ENCODE measurements at places on chromosomes 6 and 20.

- DNase-seq = no peak
These were observed 766 bp upstream of the TINAG start for GRCh38 chr6:54307439-54307910.

GRCh38 chr20:62739581-62740285, 31.1 kb downstream of the NTSR1 start:
- no peak for DNase-seq

DNA sequence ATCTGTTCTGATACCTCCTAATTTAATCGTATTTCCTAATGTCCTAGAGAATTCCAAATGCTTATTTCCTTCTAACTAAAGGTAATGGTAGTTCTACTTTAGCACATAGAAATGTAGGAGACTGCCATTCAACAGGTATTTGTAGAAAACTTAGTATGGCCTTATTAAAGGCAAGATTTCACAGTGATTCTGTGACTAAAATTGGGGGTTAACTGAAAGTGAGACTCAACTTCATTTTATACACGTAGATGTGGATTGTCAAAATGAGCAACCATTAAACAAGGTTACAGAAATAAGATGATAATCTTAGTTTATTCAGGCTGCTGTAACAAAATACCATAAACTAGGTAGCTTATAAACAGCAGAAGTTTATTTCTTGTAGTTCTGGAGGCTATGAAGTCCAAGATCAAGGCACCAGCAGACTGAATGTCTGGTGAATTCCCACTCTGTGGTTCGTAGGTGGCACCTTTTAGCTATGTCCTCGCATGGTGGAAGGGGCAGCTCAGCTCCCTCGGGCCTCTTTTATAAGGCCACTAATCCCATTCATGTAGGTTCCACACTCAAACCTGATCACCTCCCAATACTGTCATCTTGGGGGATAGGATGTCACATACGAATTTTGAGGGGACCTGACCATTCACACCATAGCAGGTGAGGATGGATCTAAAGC, 38.7 kb downstream of the TAB2 start:
- no peak for DNase-seq

GRCh38 chr6:38322138-38322537, 317.6 kb downstream of the BTBD9 start:
- DNase-seq = no peak

- DNase-seq = no peak
These were observed 28.7 kb downstream of the LAMA4 start for GRCh38 chr6:112225691-112226090.

DNA sequence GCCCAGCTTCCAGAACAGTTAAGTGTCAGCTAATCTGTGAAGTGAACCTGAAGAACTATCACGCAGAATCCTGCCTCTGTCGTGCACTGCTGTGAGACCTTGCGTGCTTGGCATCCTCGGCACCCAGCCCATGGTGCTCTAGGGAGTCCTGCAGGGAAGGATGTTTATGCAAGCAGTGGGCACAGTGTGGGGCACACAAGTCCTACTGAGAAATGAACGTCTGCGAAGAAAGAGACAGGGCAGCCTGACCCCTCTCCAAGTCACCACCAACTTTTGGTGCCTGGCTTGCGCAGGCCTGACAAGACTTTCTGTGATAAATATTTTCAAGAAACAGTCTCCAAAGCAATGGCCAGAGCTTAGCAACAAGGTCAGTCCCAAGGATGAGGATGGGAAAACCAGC, 68.0 kb downstream of the MYH7B start:
- DNase-seq = no peak

DNA sequence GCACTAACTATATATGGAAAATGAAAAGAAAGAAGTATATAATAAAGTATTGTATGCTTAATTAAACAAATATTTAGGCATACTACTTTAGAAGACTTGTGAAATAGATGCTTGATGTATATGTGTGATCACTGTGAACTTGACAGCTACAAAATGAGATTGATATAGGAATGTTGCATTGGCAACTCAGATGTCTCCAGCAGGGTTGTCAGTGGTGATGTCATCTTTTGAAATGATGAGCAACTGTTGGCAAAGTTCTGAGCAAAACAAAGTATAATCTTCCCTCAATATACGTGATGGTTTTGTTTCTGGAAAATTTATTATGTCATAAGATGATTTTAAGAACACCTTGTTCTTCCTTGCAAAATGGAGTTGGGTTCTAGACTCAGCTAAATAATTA, 133.8 kb downstream of the ARID1B start:
- DNase-seq = no peak

- no peak for DNase-seq
These were observed 88.5 kb downstream of the PSMG4 start for GRCh38 chr6:3347247-3347646.

GRCh38 chr6:98641949-98642719, 192.2 kb upstream of the POU3F2 start:
- peak; percentile 31 for DNase-seq

DNA sequence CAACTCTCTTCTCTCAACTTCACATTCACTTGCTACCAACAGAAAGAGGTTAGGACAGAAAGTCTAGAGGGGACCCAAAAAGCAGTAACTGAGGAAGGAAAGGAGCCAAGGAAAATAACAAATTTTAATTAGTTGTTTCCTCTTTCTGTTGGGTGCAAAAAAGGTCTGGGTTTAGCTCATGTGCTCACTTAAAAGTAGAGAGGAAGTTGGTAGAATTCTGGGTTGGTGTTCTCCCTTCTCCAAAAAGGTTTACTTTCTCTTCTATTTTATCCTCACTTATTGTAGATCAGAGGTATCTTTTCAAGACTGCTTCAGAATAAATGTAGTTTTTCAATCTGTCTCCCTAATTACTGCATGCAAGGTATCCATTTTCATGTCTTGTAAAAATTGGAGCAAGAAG, 42.8 kb downstream of the MAP3K7 start:
- no peak for DNase-seq

- DNase-seq = peak; percentile 26
These were observed 648 bp downstream of the COL19A1 start for GRCh38 chr6:69866770-69867638.

DNA sequence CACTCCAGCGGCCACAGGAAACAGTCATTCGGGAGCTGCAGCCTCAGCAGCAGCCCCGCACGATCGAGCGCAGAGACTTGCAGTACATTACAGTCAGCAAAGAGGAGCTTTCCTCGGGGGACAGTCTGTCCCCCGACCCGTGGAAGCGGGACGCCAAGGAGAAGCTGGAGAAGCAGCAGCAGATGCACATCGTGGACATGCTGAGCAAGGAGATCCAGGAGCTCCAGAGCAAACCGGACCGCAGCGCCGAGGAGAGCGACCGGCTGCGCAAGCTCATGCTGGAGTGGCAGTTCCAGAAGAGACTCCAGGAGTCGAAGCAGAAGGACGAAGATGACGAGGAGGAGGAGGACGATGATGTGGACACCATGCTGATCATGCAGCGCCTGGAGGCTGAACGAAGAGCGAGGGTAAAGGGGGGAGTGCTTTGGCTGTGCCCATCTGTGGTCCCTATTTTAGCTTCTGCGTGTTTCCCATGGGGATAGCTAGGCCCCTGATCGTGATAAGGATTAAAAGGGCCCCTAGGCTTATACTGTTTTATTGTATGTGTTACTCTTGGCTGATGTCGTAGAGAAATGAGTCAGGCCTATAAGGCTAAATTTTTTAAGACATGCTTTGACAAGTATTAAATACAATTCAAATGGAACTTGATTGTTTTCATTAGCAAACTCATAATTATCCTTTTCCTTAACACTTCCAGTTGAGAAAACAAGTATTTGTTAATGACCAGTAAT, 45.5 kb upstream of the KIF25 start:
- no peak for DNase-seq

- DNase-seq = no peak
These were observed 67.4 kb downstream of the MOXD1 start for GRCh38 chr6:132333639-132334520.

DNA sequence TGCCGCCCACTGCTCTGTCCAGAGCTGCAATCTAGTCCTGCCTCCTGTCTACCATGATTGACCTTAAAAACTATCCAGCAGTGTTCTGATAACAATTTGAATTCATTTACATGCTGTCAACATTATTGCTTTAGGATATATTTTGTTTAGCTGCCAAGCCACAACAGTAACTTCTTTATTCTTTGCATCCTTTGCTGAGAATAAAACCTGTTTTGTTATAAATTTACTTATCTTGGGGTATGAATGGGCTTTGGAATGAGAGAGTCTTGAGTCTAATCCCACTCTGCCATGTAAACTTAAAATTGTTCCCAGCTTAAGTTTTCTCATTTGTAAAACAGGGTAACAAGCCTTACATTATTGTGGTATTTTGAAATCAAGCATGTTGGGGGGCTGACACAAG, 116.4 kb downstream of the FLRT3 start:
- DNase-seq = no peak

DNA sequence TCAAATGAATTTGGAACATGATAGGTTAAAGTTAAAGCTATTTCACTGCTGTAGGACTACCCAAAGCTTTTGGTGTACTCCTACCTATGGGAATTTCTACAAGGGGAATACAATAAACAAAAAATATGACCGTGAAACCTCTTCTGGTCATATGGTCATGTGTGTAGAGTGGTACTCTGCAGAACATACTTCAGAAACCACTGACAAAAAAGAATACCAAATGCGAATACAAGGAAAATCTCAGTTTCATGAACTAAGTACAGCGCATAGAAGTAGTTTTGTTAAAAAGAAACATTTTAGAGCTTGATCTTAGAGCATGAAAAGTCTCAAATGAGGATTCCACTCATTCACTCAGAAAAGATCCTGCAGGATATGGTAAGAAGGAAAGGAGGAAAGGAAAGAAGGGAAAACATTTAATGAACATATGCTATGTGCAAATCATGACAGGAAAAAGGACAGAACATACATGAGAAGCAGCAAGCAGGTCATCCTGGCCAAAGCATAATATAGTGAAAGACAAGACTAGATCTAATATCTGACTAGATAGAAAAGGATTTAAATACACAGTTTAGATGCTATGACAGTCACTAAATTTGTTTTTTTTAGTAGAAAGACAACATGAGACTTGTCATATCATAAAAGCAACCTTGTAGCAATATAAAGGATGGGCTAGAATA, 36.5 kb downstream of the SNX14 start:
- no peak for DNase-seq

DNA sequence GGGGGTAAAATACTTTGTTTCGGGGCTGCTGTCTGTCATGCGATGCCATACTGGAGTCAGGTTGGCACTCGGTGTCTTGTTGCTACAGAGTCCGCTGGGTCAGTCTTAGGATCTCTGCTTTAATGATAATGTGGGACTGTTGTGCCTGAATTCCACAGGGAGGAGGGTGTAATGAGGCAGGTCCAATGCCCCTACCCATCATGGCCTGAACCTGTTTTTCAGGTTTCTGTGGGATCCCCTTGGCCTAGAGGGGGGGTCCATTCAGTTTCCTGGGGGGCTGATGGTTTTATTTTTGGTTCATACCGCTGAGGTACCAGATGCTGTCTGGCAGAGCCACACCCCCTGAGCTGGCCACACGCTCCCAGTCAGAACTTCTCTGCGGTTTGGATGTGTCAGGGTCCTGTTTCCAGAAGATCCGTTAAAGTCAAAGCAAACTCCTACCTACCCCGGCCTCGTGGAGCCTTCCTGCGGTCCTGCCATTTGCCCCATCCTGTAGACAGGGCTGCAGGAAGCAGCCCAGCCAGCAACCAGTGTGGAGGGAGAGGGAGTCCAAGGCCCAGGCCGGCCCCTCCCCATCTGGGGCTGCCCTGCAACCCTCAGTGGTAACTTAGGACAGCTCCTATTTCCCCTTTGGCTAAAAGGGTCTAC, 69.7 kb downstream of the TCP11 start:
- DNase-seq = no peak

GRCh38 chr6:132204591-132204990, 196.7 kb downstream of the MOXD1 start:
- DNase-seq = no peak

DNA sequence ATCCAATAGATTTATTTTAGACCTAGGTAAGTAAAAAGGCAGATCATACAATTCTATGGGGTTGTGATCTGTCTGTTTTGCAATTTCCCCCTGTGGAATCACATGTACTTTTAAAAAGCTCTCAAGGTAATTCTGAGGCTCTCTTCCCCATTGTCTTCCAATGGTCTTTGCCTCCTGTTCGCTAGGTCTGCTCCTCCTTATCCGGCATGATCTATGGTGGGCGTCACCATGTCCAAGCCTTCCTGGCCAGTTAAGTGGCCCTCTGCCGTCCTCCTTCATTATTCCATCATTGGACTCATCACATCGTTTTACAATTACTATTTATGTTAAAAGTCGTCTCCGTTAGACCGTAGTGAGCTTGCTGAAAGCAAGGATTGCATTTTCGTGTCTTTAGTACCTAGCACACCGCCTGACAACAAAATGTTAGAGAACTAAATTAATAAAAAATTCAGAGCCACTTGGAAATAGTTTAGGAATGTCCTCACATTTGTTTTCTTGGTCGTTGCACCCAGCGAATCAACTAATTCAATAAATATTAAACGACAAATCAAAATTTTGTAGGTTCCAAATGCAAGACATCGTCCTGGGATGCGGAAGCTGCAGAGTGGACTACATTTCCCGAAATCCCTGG, 2.2 kb upstream of the STXBP5 start:
- DNase-seq = no peak

GRCh38 chr20:3239867-3240775, 1.1 kb upstream of the SLC4A11 start:
- no peak for DNase-seq

DNA sequence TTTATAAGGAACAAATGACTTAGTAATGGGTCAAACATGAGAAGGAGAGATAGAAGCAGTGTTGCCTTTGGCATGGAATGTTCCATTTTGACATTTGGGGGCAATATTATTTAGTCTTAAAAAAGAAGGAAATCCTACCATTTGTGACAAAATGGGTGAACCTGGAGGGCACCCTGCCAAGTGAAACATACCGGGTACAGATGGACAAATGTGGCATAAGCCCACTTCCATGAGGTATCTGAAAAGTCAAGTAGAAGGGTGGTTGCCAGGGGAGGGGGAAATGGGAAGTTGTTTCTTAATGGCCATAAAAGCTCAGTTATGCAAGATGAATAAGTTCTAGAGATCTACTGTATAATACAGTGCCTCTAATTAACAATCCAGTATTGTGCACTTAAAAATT, 269.3 kb downstream of the TBC1D7 start:
- DNase-seq = no peak

DNA sequence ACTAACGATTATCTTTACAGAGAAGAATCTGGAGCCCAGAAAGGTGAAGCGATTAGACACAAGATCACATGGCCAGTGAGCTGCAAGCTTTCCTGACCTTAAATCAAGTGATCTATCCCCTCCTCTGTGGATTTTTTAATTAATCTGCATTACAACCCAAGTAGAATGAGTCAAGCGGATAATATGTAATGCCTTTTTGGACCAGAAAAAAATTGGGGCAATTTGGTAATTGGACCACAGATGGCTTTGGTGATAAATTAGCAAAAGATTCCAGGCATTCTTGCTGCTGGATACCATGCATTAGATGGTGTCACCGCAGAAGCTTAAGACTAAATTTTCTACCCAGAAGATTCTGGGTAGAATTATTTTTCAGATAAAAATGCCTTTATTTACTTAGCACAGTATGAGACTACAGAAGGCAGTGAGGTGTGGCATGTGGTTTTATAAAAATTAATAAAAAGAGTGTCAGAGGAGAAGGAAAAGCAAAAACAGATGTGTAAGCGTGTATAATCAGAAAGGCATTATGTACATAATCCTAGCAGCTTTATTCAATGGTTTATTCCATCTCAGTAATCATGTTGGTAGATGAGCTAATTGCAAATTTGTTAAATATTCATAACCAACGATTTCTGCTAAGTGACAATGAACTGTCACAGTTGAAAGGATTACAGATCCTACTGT, 53.9 kb upstream of the PCSK2 start:
- DNase-seq = no peak
